ENCODE measurements at places on chromosomes 3 and 15. TPM values are rescaled to one million over a fixed set of nuclear protein-coding genes. Genes with fewer than 3 reads are reported as not detected.

APBA2 gene
- total RNA-seq = 18.3 TPM

NOX5 gene
- total RNA-seq = 0.77 TPM

LRRN1 gene
- total RNA-seq = 2.2 TPM

CRBN gene
- total RNA-seq = 132 TPM
